Cortex of kidney (tissue), 1 donor: ENCODE measurements at places on chromosomes 4 and X.

DNA sequence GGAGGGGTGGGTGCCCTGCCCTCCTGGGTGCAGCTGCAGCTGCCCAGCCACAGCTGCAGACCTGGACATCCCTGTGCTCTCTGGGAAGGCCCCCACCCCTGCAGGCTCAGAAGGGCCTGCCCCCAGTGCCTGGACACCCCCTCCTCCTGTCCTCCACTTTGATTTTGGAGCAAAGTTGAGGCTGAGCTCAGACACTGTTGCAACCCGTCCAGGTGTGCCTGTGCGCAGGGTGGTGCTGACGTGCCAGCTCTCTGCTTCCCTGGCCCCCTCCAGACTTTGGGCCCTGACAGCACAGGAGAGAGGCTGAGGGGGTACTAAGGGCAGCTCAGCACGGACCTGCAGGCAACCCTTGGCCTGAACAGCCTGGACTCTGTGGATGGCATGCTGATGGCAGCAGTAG is 750.3 kb downstream of the ARAP2 start:
- no peak for DNase-seq

GRCh38 chr4:75919920-75920319 is 17.7 kb upstream of the PPEF2 start:
- DNase-seq: no peak

DNA sequence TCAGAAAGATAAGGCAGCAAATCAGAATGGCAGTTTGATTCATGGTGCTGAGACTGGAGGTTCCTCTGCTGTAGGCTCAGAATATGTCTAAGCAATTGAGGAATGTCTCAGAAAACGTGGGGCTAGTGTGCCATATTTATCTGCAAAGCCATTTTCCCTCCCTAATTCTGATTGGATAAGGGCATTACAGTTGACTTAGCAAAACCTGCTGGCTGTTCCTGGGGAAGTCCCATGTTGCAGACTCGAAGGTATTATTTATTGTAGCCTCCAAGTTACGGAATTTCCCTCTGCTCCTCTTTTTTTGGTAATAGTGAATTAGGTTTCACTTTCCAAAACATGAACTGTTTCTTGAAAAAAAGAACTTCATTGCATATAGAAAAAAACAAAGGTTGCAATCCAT is at the start of gene CXCL10:
Gene CXCL10 (minus strand): TSS at position 109 of the 400 bp plus-strand sequence. CDS start 66 bp downstream, at position 43.
- DNase-seq: no peak

GRCh38 chrX:42615161-42615563 is 162.8 kb downstream of the PPP1R2C start:
- DNase-seq: no peak

- no peak for DNase-seq
Measured at GRCh38 chr4:114924311-114924710, 189.1 kb downstream of the NDST4 start.

DNA sequence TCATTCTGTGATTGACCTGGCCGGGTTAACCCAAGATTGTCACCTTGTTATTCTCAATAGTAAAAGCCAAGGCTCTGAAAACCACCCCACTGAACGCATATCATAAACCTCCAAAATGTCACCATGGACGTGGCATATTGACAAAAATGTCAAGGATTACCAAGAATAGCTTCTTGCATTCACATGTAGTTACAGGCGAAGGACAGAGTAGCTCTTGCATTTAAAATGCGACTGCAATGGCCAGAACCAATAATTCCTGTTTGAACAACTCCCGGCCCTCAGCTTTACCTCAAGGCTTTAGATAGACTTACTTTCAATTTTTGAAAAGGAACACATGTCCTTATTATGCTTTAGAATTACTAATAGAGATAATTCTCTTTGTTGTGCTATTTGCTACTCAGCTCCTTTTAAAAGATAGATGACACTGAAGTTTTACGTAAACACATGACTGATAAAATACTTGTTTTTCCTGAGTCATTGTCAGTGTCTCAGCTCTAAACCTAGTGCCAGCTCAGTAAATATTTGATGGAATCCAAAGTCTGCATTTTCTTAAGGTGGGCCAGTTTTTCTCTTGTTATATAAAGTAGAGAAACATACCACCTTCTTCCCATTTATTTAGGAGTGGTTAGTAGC is 66.3 kb downstream of the CLDN34 start:
- DNase-seq: no peak

DNA sequence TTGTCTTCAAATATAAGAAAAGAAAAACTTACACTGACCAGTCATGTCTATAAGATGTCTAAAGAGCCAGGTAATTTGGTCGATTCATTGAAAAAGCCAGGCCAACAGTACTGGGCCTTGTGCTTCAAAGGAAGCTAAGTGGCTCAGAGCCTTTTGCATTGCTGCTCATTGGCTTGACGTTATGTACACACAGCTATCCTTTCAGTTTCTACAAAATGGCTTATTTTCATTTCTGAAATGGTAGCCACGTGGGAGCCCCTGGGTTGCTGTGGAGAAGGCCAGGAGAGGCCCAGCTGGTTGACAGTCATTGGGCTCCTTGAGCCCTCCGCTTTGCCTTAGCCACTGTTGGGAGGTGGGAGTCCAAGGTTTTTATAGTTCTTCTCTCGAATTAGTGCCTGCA is 199.1 kb upstream of the CXorf66 start:
- DNase-seq: no peak

- DNase-seq: no peak
Measured at GRCh38 chr4:39056023-39056422, 6.0 kb upstream of the KLHL5 start.

GRCh38 chr4:161642708-161643107 is 521.1 kb downstream of the FSTL5 start:
- DNase-seq: no peak

GRCh38 chrX:103861200-103861599 is 29.1 kb upstream of the RAB9B start:
- no peak for DNase-seq

GRCh38 chr4:70187216-70187615 is 8.3 kb upstream of the ODAM start:
- no peak for DNase-seq

- no peak for DNase-seq
Measured at GRCh38 chr4:8555716-8556115, 24.5 kb upstream of the GPR78 start.

DNA sequence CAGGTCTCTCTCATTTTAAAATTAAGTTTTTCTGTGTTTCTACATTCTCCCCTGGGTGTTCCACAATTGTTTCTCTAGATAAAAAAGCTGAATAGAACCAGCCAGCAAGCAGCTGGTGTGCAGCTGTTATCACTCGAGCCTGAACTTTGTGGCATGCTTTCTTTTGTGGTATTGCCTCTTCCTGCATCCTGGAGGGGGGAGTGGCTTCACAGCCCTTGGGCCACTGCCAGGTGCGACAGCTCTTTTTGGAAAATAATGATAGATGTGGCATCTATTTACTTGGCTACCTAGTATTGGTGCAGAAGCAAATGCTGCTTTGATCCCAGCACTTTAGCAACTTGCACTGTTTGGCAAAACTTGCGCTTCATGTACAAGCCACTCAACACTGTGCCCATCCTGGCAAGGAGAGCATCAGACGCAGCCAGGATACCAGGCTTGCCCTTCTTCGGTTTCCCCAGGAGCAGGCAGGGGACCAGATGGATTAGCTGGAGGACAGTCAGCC is 69.4 kb downstream of the HMGB2 start:
- DNase-seq: no peak

- DNase-seq: no peak
Measured at GRCh38 chr4:119104644-119105273, 30.9 kb upstream of the MYOZ2 start.

- DNase-seq: no peak
Measured at GRCh38 chr4:122218762-122219161, 66.6 kb downstream of the BLTP1 start.

GRCh38 chrX:131063613-131064012 is 5.5 kb downstream of the ARHGAP36 start:
- DNase-seq: no peak
